ENCODE measurements at places on chromosomes 4 and X.

DNA sequence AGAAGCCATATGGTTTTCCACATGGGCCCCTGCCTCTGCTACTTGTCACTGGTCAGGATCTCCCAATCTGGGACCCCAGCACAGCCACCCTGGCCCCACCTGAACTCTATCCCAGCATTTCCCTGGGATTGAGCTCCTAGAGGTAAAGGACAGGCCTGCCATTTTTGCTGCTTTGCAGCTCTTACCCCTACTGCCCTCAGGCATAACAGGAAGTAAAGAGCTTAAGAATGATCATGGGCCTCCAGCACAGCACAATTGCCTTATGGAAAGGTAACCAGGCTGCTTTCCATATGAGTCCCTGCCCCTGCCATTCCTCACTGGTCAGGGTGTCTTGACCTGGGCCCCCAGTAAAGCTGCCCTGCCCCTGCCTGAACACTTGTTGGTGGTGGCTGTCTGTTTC lies 254.9 kb upstream of the ZCCHC13 start:
- DNase-seq: no peak

GRCh38 chrX:69018416-69019072 lies 146.7 kb downstream of the PJA1 start:
- no peak for DNase-seq

DNA sequence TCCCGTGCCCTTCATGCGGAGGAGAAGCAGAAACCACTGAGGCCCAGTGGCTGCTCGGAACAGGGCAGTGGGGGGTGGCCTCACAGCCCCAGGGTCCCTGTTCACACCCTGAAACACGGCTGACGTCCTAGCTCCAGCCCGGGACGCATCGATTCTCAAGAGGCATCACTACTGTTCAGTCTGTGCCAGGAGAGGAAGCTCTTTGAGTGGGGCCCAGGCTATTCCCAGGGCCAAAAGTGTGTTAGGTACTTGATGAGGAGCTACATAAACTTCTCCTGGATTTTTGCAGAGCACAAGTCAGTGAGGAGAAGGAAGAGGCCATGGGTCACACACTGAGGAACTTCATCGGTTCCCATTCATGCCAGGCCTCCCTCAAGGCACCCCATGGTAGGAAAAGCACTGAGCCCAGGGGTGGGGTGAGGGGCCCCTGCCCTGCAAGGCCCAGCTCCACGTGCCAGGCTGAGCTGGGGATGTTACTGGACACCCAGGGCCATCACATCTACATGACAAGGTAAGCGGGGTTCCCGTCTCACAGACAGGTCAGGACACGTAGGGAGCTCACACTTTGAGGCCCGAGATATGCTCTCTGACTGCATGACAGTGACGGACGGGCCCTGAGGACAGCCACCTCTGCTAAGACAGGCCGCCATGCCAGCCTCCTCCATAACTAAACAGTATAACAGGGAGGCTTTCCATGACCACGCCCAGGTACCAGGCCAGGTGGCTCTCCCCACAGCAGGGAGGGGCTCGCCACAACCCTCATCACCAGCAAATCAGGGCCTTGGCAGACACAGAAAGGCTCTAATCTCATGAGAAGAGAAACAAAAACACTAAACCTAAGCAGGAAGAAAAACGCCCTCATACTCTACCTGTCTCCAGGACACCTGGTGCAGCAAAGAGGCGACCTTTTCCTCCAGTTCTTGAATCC lies 12.4 kb downstream of the TNIP2 start:
- DNase-seq: no peak

DNA sequence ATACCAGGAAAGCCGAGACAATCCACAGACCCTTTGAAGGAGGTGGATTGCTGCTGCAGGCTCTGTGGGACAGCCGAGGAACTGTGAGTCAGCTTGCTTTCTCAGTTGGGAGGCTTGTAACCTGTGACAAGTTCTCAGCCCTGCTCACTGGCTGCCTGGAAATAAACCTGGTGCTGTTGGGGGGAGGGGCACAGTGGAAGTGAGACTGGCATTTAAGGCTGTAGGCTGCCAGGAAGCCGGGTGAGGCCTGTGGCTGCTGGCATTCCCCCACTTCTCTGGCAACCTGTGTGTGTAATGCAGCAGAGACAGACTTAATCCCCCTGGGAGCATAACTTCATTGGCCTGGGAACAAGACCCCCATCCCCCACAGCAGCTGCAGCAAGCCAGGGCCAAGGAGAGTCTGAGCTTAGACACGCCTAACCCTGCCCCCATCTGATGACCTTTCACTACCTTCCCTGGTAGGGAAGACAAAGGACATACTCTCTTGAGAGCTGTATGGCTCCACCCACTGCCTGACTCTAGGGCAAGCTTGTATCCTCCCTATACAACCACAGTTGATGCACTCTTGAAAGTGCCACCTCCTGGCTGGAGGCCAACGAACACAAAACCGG lies 64.1 kb downstream of the ALPK1 start:
- no peak for DNase-seq

GRCh38 chrX:276581-277201 lies 4.5 kb upstream of the PLCXD1 start:
- DNase-seq: no peak

DNA sequence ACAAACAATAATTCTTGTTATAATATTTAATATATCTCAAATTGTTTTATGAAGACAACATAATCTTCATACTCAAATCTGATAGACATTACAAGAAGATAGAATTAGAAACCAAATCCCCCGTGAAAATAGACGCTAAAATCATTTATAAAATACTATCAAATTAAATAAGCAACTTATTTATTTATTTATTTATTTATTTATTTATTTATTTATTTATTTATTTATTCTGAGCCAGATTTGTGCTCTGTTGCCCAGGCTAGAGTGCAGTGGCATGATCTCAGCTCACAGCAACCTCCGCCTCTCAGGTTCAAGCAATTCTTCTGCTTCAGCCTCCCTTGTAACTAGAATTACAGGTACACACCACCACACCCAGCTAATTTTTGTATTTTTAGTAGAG lies 294.9 kb upstream of the MAGEC2 start:
- DNase-seq: no peak

- no peak for DNase-seq
These were observed 332.0 kb downstream of the PCDH18 start for GRCh38 chr4:137200322-137200721.

- no peak for DNase-seq
These were observed 28.8 kb downstream of the ATP8A1 start for GRCh38 chr4:42627885-42628646.

GRCh38 chr4:87112063-87112462 lies 108.4 kb downstream of the KLHL8 start:
- DNase-seq: no peak

DNA sequence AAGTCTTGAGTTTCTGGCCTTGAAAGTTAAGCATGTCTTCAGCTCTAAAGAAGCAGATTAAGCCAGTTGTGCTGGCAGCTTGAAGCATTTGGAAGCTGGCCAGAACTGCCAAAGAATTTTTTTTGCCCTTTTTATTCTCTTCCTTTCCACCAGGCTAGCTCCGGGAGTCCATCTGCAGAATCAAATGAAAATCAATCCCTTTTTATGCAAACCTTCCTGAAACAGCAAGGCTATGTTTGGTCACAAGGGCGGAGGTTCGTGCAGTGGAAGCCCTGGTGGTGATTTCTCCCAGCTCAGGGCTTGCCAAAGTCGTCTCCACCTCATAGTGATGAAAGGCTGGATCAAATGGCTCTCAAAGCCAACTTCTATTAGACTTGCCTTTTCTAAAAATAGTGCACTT lies 21.6 kb upstream of the C4orf54 start:
- no peak for DNase-seq

DNA sequence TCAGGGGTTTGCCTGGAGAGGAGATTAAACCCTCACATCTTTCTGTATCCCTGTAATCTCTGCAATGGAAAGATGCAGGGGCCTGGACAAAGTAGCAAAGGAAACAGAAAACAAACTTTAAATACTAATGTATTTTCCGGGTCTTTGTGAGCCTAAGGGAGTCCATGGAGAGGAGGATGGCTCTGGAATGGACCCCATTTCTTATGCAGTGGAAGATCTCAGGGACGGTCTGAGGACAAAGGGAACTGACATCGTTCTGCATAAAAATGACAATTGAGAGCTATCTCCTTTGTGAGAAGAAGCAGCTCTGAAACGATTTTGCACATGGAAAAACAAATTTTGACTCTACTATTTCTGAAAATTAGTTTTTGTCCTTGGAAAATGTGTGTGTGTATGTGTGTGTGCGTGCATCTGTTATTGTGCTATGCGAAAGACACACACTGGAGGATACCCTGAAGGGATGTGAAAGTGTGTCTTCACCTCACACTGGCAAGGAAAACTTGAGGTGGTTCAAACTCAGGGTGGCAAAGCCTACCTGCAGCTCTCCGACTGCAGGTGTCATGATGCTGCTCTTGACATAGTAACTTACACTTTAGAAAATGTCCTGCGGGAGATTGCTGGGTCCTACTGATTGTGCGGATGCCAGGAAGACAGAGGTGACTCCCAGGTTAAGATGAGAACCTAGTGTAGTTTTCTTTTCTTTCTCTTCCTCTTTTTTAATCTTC lies 126.4 kb upstream of the JADE1 start:
- no peak for DNase-seq

DNA sequence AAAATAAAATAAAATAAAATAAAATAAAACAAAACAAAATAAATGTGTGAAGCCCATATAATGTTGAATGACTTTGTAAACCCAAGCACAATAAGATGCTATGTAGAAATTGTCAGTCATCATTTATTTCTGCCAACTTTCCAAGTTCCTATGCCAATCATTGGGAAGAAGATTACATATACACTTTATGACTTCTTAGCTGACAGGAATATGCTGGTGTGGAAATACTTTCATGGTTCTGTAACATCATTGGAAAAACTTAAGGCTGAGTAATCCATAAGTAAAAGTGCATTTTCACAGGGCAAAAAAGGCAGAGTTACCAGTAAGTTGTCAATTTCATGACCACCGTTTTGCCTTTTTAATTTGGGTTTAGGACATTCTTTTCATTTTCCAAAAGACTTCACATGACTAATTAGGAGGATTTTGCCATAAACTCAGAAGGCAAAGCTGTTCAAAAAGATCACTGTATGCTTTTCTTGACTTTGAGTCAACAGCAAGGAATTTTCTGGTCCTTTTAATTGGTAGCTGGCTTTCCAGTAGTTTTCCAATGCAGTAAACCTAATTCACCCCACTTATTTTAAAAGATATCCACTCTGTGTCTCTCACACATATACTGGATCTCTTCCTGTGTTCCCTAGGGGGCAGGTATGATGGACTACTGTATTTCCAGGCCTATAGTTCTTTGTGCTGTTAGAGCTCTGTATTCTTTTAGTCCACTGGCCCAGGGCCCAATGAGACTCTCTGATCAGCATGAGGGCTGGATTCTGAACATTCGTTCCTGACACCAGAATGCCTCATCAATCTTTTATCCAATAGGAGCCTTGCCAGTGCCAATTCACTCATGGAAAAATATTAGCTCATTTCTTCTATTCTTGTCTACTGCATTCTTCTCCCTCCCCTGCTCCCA lies 26.2 kb upstream of the SCRG1 start:
- DNase-seq: no peak

DNA sequence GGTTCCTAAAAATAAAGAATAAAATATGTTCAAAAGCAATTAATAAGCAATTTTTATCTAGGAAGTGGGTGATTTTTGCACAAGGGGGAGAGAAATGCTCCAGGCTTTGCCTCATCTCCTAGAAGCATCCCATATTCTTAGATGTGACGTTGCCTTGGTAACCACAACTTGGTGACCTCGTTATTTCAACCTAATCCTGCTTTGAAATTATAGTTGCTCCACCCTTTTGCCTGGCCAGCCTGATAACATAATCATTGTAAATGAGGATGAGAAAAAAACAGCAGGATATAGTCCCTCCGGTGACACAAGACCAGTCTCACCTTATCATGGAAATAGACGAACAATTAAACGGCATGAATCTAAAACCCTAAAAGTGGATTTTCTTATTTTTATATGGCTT lies 194.4 kb downstream of the QDPR start:
- DNase-seq: no peak

- DNase-seq: no peak
These were observed 5.8 kb downstream of the SRPX2 start for GRCh38 chrX:100649550-100650356.

DNA sequence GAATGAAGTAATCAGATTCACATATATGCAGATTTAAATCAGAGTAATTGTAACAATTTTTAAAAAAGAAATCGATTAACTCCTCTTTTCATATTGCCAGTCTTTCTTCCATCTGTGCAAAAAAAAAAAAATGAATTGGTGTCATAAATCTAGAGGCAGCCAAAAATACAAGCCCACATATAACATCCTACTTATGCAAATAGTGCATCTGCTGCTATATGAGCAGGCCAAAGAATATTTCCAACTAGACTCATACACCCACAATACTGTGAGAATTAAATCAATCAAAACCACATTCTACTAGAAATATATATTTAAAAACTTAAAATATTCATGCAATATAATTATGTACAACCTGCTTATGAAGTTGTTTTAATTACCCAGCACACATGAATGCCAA lies 298.1 kb upstream of the TRAM1L1 start:
- no peak for DNase-seq

DNA sequence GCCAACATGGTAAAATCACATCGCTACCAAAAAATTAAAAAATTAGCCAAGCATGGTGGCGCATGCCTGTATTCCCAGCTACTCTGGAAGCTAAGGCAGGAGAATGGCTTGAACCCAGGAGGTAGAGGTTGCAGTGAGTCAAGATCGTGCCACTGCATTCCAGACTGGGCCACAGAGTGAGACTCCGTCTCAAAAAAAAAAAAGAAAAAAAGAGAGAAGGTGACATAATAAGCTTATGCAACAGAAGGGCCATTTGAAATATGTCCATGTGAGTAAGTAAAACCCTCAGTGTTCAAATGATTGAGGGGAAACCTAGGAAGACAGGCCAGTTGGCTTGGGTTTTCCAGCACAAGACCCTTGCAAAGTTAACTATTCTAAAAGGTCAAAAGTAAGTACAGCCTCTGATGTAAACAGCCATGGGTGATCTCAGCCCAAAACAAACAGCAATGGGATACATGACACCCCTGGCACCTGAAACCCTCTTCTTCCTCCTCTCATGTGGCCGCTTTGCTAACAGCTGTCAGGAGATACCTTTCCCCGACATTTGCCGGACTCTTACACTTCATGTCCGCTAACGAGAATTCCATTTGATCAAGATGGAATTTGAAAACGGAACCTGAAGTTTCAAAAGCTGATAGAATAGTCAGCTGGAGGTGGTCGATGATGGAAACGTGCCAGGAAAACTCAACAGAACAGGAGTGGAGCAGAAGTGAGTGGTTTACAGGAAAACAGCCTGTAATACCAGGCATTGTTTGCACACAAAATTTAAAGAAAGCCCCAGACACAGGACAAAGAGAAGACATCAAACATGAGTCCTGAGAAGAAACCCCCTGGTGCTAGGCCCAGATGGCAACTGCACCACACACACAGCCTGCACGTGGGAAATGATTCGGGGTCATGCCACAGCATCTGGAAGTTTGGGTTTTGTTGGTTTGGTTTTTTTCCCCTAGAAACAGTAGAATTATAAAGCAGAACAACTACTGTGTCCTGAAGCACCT lies 93.0 kb upstream of the STS start:
- DNase-seq: no peak

- DNase-seq: no peak
These were observed 24.1 kb upstream of the HPRT1 start for GRCh38 chrX:134435894-134436293.
